ENCODE measurements at places on chromosomes 2 and 18. TPM values are rescaled to one million over a fixed set of nuclear protein-coding genes. Genes with fewer than 3 reads are reported as not detected.

Gene FOXI3
- 0.19 TPM for total RNA-seq

Gene GALNT14
- 2.8 TPM for total RNA-seq

Gene FIGN
- 8.1 TPM for total RNA-seq

Gene SP9
- total RNA-seq, result 0.50 TPM

All from motor neuron (in vitro differentiated cells).